Stimulated activated CD4-positive, alpha-beta T cell treated with anti-CD3 and anti-CD28 coated beads, TNF-alpha, amount 100 ng/mL, for 1 hour (primary cell): ENCODE measurements at places on chromosomes 13 and 19.

DNA sequence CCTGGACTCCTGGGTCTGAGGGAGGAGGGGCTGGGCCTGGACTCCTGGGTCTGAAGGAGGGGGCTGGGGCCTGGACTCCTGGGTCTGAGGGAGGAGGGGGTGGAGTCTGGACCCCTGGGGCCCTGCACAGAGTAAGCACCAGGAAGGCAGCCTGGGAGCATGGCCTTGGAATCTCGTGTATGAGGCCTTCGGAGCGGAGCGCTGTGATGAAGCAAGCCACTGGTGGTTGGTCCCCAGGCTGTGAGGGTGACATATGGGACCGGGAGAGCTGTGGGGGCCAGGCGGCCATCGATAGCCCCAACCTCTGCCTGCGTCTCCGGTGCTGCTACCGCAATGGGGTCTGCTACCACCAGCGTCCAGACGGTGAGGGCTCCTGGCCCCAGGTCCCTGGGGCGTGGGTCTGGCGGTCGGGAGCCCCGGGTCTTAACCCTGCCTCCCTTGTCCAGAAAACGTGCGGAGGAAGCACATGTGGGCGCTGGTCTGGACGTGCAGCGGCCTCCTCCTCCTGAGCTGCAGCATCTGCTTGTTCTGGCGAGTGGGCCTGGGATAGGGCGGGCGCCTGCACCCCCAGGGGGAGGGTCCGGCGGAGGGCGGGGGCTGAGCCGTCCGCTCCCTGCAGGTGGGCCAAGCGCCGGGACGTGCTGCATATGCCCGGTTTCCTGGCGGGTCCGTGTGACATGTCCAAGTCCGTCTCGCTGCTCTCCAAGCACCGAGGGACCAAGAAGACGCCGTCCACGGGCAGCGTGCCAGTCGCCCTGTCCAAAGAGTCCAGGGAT, 918 bp downstream of the TMEM190 start:
- DNase-seq = no peak

GRCh38 chr19:58261600-58261967, 17.2 kb upstream of the ZNF8 start:
- no peak for DNase-seq

DNA sequence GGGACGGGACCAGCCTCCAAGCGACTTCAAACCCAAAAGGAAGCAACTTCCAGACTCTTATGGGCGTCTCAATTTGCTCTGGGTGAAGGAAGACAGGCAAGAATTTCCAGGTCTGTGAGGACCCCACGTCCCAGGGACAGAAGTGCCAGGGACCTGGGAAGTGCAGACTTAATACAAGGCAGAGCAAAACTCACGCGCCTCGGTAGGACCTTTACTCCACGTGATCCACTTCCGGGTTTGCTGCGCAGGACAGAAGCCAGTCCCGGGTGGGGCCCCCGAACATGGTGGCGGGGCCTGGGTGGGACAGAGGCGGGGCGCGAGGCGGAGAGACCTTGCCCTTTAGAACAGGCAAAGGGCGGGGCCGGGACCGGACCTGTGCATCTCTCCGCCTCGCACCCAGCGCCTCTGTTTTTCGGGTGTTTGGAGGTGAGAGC, 9.3 kb downstream of the ZNF611 start:
- DNase-seq = no peak

GRCh38 chr19:34350161-34350561, 14.8 kb upstream of the GPI start:
- peak; percentile 43 for DNase-seq

DNA sequence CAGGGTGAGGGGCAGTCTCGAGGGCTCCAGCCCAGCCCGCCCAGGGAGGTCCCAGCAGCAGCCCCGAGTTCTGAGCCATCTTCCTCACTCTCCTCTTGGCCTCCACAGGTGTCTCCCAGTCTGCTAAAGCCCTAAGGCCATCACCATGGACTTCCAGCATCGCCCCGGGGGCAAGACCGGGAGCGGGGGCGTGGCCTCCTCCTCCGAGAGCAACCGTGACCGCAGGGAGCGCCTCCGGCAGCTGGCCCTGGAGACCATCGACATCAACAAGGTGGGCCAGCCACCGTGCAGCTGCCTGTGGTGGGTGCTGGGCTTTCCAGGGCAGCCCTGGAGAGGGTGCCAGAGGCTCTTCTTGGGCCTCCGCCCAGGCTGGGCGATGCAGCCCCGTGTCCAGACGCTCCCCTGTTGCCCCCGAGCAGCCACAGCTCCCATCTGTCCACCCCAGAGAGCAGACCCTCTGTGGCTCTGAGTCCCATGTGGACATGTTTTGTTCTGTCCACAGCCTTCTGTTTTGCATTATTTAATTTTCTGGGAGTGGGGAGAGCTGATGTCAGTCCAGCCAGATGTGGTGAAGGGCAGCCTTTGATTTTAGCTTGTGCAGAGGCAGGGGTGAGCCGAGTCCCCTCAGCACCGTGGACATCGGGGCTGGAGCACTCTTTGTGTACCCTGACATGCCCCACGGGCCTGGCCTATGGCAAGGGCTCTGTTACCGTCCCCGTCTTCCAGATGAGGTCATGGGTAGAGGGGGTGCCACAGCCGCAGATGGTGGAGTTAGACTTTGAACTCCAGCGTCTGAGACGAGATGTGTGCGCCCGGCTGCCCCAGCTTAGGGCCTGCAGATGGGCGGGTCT, 5.6 kb upstream of the AMH start:
- no peak for DNase-seq

DNA sequence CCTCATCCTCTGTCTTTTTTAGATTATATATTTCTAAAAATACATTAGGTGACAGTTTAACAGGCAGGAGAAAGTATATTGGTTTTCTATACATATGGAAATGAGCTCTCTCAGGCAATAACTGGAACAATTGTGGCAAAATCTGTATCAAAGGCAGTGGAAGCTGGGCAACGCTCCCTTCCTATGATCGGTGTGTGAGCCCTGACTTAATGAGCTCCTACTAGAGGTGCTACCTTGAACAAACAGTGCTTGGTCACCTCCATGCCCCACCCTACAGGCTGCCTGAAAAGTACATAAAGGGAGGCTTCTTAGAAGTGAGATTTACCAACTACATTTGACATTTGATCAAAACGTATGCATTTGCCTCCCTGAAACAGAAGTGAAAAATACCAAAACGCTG, 185.3 kb downstream of the EFNB2 start:
- DNase-seq = no peak

DNA sequence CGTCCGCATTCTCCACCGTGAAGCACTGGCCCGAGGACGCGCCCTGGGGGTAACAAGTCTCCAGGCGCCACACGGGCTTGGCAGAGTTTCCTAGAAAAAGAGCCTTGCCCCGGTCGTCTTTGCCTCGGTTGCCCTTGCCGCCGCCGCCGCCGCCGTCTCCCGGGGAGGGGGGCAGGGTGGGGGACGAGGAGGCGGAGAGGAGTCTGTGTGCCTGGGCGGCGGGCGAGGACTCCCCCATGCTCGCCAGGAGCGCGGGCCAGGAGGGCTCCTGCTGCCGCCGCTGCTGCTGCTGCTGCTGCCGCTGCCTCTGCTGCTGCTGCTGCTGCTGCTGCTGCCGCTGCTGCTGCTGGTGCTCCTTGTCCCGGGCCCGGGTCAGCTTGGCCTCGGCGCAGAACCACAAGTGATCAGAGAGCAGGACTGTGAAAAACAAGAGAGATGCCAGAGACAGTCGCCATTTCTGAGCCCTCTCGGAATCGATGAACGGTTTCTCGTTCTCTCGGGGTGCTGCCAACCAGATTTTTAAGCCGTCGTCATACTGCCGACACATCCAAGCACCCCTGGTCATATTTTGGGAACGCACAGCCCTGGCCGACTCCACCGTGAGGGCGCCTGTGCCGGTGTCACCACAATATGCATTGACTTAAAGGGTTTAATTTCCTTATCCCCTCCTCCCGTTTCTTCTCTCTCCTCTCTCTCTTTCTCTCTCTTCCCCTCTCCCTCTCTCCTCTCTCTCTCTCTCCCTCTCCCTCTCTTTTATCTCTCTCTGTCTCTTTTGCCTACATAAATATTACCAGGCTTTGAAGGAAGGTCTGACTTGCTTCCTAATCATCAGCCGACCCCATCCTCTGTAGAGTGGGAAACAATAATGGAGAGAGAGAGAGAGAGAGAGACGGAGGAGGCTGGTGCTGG, 349.1 kb downstream of the LIG4 start:
- no peak for DNase-seq

DNA sequence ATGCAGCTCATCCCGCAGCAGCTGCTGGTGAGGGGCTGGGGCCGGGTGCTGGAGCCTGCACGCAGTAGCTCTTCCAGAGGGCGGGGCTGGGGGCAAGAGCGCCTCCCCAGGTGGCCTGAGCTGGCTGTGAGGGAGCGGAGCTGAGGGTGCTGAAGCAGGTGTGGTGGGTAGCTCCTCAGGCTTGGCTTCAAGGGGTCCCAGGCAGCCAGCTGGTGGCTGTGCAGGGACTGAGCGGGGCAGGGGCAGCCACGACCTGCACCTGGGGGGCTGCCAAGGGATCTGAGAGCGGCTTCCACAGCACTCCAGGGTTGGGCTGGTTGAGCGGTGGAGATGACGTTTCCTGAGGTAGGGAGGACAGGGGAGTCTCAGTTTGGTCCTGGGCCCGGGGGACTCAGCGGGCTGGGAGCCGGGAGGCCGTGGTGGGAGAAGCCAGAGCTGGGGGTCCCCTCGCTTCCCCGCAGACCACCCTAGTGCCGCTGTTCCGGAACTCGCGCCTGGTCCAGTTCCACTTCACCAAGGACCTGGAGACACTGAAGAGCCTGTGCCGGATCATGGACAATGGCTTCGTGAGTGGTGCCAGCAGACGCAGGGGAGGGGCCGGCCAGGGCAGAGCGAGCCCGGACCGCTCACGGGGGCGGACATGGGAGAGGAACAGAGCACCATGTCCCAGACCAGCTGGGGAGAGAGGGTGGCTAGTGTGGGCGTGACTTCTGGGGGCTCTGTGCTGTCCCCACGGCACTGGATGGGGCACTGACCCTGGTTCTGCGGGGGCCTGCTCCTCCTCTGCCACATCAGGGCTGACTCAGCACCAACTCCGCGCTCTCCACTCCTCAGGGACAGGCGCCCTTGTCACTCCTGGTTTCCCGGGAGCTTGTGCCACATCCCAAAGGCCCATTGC, 7.4 kb downstream of the PTOV1 start:
- no peak for DNase-seq

- peak; percentile 69 for DNase-seq
These were observed 15.7 kb downstream of the PLIN3 start for GRCh38 chr19:4851551-4852290.

- peak; percentile 24 for DNase-seq
These were observed 31.5 kb upstream of the ZNF766 start for GRCh38 chr19:52237771-52238400.

DNA sequence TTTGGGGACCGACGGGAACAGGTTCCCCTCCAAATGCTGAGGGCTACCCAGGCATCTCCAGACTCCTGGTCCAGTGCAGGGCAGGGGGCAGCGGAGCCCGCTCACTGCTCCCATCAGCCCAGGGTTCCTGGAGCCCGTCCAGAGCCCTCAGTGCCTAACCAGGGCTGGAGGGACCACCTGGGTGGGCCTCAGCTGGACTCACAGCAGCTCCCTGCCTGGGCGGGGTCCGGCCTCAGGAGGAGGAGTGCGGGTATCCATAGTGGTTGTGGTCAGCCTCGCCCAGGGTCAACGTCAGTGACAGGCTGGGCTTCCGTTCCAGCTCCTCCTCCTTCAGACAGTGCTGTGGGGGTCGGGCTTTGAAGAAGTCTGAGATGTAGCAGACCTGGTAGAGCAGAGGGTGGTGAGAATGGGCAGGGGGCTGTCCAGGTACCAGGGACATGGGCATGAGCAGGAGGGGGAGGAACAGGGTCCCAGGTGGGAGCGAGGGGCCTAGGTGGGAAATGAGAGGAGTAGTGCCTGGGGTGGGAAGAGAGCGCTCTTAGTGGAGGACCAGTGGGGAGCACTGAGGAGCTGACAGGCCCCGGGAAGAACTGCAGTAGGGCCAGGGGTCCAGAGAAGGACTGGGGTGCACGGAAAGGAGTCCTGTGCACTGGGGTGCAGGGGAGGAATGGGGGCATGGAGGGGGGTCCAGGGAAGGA, 9.9 kb downstream of the PLPP2 start:
- DNase-seq = no peak

DNA sequence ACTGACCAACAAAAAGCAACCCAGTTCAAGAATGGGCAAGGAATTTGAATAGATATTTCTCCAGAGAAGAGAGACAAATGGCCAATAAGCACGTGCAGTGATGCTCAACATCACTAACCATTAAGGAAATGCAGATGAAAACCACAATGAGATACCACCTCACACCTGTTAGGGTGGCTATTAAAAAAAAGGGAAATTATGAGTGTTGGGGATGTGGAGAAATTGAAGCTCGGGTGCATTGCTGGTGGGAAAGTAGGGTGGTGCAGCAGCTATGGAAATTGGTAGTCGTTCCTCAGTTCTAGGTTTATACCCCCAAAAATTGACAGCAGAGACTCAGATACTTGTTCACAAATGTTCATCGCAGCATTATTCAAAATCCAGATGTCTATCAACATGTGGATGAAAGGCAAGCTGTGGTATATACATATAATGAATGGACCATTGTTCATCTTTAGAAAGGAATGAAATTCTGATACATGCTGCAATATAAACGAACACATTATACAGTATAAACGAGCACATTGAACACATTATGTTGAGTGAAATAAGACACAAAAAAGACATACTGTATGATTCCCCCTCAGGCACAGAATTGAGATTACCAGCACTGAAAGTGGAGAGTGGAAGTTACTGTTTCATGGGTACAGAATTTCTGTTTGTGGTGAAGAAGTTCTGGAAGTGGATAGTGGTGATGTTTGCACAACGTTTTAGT, 927 bp downstream of the CHAMP1 start:
- no peak for DNase-seq

DNA sequence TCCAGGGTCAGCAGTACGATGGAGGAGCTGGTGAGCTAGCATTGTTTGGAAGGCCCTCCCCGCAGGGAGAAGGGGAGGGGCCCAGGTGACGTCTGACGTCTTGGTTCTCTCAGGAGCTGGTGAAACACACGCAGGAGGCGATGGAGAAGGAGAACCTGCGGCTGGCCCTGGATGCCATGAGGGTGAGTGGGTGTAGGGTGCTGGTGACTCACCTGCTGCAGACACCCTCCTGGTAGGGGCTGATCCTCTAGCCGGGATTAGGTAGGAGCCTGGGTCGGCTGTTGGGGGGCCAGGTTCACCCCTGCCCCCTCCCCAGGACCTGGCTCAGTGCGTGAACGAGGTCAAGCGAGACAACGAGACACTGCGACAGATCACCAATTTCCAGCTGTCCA, 55.8 kb downstream of the VAV1 start:
- DNase-seq = no peak

DNA sequence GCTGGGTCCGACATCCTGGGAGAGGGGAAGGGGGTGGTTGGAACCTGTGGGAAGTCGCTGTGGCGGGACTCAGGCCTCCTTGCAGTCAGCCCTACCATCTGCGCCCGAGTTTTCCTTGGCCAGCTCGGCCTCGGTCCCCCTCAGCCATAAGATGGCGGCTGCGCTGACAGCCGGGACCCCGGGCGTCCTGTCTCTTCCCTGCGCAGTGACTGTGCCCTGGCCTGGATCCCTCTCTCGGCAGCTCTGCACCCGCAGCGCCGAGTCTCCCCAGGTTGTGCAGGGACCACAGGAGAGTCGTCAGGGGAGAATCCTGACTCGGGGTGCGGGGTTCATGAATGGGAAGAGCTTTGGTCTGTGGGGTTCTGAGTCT, 345 bp downstream of the ZNF257 start:
- DNase-seq = no peak

DNA sequence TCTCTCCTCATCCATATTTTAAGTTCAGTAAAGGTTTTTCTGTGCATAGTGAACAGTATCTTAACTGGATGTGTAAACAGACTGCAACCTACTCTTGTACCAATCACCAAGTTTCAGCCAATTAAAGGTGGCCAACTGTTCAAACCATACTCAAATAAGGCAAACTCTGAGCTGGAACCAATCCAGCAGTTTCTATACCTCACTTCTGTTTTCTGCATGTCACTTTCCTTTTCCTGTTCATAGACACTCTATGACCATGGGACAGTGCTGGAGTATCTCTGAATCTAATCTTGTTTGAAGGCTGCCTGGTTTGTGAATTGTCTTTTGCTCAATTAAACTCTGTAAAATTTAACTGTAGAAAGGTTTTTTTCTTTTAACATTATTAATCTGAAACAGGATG, 470.3 kb upstream of the SLITRK6 start:
- DNase-seq = no peak
